ENCODE measurements at places on chromosomes 16 and 17. TPM values are rescaled to one million over a fixed set of nuclear protein-coding genes. Genes with fewer than 3 reads are reported as not detected.

Gene CLEC10A
- total RNA-seq: not detected

Gene CIBAR2
- not detected for total RNA-seq

Gene ITGAX
- total RNA-seq: 0.80 TPM

Gene KRTAP2-3
- not detected for total RNA-seq

Gene CMTM2
- 0.48 TPM for total RNA-seq

Gene SLFN12L
- not detected for total RNA-seq

Gene SYT17
- 5.3 TPM for total RNA-seq

Gene SALL1
- 33.4 TPM for total RNA-seq

Gene TNRC6A
- 37.3 TPM for total RNA-seq

DNA sequence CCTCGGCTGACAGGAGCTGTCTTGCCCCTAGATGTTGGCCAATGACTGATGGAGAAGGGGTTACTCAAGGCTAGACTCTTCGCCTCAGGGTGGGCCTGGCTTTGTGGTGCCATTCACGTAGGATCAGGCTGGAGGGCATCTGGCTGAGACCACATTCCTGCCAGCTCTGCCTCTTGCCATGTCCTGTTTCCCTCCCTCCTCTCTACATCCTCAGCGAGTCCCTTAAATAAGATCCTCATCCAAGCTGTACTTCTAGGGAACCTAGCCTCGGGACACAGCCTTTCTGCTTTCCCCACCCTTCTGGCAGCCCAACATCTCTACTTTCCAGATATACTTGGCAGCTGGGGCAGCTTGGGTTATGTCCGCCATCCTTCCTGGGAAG, 27.9 kb upstream of the EFCAB13 start:
- no peak for DNase-seq

GRCh38 chr17:31696703-31697325, 162.2 kb downstream of the COPRS start:
- no peak for DNase-seq

DNA sequence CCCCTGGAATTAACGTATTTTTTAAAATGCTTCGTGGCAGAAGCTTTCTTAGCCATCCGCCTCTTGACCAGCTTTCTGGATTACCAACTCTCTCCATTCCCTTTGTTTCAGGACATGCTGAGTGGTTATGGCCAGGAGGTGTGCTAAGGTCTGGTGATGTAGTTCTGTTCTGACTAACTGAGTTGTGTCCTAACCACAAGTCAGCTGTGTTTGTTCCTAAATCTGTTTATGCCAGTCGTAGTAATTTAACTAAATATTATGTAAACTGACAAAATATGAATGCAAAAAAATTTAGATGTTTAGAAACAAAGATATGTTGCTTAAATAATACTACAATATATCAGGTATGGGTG, 61.6 kb downstream of the MRTFB start:
- no peak for DNase-seq

DNA sequence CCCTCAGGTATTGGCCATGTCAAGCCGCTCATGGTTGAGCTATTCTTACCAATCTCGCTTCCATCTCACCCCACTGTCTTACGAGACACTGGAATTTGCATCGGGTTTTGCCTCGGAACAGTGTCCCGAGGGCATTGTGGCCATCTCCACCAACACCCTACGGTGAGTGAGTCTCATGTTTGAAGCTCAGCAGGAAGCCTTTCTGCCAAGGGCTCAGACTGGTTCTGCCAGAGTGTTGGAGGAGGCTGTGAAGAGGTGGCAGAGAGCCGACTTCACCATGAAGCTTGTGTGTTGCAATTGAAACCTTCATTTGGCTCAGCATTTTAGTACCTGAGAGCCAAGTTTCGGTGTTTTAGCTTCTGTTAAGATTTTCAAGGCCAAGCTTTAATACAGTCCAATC, 38.0 kb downstream of the SF3B3 start:
- no peak for DNase-seq

GRCh38 chr16:59144326-59144725, 410.2 kb upstream of the GOT2 start:
- no peak for DNase-seq

DNA sequence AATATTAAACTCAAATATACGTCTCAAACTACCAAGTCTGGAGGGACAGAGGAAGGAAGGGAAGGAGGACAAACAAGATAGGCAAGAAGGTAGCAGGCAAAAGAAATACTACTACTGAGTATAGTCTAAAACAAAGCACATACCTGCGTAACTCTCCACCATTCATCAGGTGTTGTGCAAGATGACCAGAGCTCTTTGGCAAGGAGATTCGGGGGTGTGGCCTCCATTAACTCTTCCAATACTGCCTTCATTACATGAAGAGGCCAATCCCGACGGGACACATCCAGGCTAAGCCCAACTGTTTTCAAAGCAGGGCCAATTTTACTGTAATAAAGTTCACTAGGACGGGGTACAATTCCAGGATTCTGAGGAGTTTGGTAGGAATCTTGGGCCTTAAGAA, 38.2 kb upstream of the ARL6IP1 start:
- peak; percentile 8 for DNase-seq

DNA sequence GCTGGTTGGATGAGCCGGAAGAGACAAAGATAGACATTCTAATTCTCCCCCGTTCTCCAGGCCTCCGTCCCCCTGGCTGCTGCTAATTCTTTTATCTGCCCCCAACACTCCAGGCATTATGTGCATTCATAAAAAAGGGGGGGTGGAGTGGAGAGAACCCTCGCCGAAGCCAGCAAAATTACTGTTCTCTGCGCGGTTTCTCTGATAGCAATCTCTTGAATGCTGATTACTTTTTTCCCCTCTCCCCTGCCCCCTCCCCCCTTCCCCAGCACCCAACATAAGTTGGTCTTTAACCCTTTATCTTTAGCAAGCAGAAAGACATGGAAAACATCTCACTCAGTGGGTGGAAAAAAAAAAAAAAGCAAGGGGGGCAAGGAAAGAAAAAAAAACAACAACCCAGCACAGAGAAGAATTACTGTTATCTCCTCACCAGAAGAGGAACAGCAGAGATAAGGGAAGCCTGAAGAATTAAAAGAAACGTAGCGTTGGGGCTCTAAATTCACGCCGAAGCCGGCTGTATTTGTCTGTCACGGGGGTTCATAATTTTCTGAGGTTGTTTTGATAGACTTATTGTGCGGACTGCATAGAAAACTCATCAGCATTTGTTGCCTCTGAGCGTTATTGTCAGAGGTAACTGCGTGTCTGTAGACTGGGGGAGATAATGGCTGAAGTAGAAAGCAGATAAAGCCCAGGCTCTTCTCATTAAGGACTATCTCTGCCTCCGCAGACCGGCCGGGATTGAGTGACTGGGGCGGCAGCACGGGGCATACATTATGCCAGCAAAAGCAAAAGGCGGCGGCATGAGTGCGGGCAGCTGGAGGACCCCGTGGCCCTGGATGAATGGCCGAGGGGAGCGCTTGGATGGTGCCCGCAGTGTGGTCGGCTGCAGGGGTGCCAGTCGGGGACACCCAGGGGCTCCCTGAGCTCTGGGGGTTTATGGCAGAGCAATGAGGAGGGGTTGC, 126.9 kb downstream of the MRM1 start:
- no peak for DNase-seq

- DNase-seq: peak; percentile 71
These were observed 92.2 kb downstream of the IRX3 start for GRCh38 chr16:54194334-54194743.

DNA sequence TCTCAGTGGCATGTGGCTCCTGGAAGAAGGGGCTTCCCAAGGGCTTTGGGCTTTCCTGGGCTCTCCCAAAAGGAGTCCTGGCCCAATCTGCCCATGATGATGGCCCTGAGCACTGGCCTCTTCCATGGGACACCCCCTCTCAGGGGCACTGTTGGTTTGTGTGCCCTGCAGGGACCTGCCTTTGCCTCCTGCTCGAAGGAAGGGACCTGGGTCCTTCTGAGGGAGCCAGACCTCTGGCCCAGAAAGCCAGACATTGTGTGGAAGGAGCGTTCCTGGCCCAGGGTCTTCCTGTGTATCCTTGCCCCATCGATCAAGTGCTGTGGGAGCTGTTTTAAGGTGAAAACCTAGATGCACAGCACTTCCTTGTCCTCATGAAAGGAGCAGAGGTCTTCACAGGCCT, 1689.3 kb downstream of the TP53TG3F start:
- DNase-seq: peak; percentile 1

DNA sequence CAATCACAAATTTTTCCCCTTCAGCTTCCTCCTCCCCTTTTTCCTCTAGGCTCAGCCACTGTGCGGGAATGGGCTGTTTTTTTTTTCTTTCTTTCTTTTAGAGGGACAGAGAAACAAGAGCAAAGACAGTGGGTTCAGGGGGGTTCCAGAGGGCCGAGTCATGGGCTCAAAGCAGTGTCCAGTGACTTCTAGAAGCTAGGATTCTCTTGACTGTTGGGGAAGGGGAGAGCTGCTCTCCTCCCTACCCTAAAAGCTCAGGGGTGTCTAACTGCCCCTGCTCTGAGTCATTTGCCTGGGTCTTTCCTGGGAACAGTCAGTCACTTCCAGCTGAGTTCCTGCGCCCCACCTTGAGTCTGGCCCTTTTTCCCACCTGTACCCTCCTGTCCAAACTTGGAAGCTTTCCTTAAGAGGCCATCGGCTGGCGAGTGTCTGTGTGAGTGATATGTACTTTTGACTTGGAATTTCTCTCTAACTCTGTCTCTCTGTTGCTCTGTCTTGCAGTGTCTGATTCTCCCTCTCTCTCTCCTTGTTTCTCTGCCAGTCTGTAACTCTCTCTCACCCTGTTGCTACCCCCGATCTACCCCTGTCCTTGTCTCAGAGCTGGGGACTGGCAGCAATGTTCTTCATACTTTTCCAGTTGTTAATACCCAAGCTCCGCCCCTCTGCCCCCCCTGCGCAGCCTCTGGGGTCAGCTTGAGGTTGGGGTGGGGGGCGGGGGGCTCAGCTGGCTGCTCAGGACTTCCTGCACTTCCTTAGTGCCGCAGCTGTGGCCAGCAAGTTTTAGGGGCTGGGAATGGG, 2.4 kb downstream of the THRA start:
- DNase-seq: peak; percentile 69

DNA sequence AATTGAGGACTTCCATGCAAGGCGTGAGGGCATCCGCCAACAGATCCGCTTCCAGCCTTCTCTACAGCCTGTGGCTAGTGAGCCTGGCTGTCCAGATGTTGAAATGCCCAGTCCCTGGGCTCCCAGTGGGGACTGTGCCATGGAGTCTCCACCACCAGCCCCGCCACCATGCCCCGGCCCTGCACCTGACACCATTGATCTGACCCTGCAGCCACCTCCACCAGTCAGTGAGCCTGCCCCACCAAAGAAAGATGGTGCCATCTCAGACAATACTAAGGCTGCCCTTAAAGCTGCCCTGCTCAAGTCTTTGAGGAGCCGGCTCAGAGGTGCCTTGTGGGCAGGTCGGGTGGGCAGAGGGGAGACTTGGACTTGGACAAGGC, 3.1 kb downstream of the MAPK7 start:
- DNase-seq: no peak

DNA sequence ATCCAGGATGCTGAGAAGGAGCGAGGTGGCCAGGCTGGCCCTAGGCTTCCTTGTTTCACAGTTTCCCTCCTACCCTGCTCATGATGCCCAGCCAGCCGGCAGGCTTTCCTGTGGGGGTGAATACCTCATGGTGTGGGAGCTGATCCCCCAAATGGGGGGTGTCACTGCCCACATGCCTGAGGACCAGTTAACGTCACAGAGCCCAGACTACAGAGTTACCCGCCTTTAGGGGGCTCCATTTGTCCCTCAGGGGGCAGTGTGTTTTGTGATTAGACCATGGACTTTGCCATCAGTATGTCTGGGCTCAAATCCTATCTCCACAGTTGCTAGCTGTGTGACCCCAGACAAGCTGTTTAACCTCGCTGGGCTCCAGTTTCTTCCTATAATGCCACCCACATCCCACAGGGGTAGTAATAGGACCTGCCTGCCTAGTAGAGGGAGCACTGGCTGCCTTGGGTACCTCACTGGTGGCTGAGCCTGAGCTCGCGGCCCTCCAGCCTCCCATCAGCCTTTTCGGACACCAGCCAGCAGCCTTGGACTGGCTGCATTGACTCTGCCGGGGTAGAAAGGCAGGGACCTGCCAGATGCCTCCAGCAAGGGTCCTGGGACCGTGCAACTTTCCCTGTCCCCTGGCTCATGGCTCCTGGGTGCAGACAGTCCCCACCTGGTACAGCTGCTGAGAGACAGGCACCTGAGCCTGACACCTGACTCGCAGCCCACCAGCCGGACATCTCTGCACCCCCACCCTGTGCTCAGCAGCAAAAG, 87.5 kb upstream of the GSE1 start:
- DNase-seq: no peak

DNA sequence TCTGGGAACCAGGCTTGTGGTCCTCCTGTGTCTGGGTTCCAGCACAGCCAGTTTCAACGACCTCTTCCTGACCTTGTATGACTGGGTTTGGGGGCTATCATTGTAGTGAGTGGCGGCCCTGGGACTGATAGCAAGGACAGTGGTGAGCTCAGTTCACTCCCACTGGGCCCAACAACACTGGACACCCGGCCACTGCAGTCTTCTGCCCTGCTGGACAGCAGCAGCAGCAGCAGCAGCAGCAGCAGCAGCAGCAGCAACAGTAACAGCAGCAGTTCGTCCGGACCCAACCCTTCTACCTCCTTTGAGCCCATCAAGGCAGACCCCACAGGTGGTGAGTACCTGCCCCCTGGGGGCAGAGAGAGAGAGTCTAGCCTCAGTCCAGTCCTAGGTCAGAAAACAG, 3.3 kb upstream of the ELMO3 start:
- no peak for DNase-seq

GRCh38 chr16:85754413-85754812, 3.5 kb upstream of the C16orf74 start:
- no peak for DNase-seq

- DNase-seq: no peak
These were observed 24.1 kb downstream of the PIK3R6 start for GRCh38 chr17:8843344-8843743.

GRCh38 chr17:31273516-31273915, 23.5 kb downstream of the OMG start:
- DNase-seq: no peak

- DNase-seq: no peak
These were observed 28.3 kb downstream of the TBCD start for GRCh38 chr17:82780195-82780594.

DNA sequence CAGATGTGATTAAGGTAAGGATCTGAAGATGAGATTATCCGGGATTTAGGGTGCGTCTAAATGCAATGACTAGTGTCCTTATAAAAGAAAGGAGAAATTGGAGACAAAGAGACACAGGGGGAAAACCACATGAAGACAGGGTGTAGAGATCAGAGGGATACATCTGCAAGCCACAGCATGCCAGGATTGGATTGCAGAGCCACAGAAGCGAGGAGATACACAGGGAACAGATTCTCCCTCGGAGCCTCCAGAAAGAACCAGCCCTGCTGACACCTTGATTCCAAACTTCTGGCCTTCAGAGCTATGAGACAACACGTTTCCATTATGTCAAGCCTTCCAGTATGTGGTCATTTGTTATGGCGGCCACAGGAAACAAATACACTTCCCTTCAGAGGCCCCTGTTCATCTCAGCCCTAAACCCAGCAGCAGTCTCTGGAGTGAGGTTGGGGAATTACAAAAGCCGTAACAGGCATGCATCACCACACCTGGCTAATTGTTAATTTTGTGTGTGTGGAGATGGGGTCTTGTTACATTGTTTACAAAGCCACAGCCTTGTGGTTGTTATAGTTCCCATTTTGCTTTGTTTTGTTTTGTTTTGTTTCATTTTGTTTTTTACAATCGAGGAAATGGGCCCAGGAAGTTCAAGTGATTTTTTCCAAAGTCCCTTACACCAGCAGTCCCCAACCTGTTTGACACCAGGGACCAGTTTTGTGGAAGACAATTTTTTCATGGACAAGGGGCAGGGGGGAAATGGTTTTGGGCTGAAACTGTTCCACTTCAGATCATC, 51.6 kb upstream of the LYRM9 start:
- DNase-seq: no peak

GRCh38 chr16:74862743-74863244, 88.2 kb upstream of the FA2H start:
- DNase-seq: peak; percentile 54

- DNase-seq: no peak
These were observed 94.1 kb downstream of the MRM3 start for GRCh38 chr17:876272-876671.
